ENCODE measurements at places on chromosomes 2 and 18.

- DNase-seq, result no peak
These were observed 79.6 kb upstream of the REV1 start for GRCh38 chr2:99569386-99569785.

- no peak for DNase-seq
These were observed 167.1 kb upstream of the TRIB2 start for GRCh38 chr2:12549641-12550040.

DNA sequence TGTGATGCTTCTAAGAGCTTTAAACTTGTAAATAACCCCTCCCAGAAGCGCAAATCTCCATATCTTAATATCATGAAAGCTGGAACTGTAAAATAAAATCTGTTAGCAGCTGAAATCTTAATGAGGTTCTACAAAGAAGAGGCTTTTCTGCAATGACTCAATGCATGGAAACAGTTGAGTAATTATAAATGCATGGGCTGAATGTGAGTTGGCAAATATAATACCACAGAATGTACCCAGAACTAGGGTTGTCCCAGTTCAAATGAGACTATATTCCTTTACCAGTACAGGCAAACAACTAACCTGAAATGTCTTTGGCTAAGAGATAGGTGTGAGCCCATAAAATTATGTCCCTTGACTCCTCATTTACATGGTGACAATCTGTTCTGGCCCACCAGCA is 52.9 kb downstream of the SATB2 start:
- DNase-seq, result no peak

- DNase-seq, result no peak
These were observed 33.6 kb downstream of the HJURP start for GRCh38 chr2:233820774-233821105.

DNA sequence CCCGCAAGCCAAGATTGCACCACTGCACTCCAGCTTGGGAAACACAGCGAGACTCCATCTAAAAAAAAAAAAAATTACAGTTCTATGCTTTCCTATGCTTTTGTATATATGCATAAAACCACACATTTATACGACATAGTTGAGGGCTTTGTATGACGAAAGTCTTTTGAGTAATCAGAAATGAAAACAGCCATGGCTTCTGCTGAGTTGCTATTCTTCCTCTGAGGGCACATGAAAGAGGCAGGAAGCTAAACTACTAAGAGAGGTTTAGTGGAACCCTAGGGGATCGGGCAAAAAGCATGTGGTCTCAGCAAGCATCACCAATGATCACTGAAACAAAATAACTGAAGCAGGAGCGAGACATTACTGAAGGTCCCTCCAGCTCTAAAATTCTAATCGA is 99.6 kb downstream of the ZAP70 start:
- DNase-seq, result no peak

GRCh38 chr2:10452956-10453904 is 5.1 kb upstream of the ODC1 start:
- no peak for DNase-seq

GRCh38 chr2:26068602-26069298 is 34.9 kb downstream of the RAB10 start:
- DNase-seq, result no peak

- no peak for DNase-seq
These were observed 97.2 kb downstream of the PTGR3 start for GRCh38 chr18:75111760-75112159.

GRCh38 chr2:47277187-47277586 is 122.1 kb upstream of the STPG4 start:
- DNase-seq, result no peak

DNA sequence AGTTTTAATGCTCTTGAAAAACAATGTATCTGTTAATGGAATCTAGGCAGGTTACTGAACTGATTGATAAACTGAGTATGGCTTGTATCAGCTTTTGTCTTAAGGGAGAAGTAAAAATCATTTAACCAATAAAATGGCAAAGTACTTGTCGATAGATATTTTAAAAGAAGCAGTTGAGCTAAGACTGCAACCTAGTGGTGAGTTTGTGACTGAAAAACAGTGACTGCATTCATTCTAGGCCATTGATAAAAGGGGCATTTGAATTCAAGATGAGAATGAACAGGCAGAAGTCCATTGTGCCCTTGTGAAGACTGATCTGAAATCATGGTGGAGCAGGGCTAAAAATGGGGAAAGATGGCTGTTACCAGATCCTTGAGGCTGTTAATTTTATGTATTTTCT is 59.4 kb upstream of the MSTN start:
- no peak for DNase-seq

GRCh38 chr2:76556018-76556417 is 845.3 kb upstream of the GCFC2 start:
- no peak for DNase-seq

GRCh38 chr2:127679680-127680361 is 4.5 kb upstream of the LIMS2 start:
- DNase-seq, result no peak

DNA sequence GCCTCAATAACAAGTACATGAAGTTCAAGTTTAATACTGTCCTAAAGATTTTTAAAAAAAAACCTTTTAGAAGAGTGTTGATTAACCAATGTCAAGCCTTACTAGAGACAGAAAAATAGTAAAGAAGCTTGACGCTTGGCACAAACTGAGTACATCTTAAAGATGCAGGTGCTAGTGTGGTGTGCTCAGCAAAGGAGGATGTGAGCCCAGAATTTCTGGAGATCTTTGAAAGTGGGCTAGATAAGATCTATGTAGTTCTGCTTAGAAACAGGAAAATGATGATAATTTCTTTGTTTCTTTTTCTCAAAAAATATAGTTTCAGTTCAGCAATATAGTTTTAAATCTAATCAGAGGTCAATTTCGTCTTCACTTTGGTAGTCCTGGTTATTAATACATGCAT is 118.3 kb upstream of the KLHL14 start:
- no peak for DNase-seq

DNA sequence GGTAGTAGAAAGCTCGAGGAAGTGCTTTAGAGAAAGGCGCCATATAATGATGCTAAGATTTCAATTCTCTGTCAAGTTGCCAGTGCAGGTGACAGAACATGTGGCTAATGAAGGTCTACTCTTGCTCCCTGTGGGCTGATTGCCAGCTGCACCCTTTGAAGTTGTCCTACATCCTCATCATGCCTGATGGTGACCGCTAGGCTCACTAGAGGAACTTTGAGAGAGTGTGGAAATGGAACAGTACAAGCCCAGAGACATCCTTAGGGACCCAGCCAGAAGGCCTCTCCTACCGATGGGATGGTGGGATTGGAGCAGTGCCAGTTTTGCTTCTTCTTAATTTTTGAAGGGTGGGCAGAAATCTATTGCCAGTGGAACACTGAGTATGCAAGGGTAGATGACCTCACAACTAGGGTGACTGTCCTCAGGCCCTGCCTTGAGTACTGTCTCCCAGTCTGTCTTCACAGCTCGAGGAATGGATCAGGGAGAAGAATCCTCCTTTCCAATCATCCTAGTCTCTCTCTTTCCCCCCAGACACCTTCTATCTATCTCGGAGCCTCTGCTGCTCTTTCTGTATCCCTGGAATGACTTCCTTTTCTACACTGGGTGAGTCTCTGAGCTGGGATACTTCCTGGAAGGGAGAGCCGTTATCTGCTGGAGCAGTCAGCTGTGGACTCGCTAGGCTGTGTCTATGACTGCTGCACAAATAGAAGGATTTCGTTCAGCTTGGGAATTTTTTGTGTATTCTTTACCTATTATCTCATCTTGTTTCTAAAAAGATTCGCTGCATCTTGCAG is 33.5 kb downstream of the LGALSL start:
- DNase-seq, result no peak

DNA sequence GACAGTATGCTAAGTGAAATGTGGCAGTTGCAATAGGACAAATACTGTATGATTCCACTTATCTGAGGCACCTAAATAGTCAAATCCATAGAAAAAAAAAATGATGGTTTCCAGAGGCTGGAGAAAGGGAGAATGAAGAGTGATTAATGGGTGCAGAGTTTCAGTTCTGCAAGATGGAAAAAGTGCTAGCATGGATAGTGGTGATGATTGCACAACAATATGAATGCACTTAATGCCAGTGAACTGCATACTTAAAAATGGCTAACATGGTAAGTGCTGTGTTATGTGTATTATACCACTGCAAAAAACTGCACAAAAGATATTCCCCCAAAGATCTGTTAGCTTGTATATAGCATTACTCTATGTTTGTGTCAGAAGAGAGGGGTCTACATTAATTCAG is 185.4 kb downstream of the INHBB start:
- no peak for DNase-seq

DNA sequence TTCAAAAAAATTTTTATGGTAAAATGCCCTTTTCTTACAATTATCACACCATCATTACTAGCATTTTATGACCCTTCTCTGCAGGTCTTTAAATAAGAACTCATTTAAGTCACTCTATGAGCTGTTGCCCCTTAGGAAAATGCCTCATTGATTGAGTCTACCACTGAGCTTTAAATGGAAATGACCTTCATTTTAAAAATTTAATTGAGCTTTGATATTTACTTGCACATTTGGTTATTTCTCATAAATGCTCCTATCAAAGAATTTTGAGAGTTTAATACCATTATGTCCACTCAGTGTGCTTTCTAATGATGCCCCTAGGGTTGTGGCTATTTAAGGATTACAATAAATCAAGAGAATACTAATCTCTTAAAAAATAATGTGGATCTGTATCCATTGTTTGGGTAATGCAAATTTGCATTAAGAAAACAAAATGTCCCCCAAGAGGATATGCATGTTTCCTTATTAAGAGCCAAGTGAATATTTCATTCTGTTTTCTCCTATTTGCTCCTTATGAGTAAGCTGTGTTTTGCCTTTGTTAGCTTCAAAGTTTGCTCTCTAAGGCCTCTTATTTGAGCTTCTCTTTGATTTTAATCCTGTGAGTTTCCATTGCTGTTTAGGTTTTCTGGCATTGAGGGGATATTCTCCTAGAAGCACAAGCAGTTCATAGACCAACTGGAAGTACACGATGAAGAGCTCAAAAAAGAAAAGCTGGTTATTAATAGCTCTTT is 69.8 kb downstream of the CERS6 start:
- DNase-seq, result no peak

DNA sequence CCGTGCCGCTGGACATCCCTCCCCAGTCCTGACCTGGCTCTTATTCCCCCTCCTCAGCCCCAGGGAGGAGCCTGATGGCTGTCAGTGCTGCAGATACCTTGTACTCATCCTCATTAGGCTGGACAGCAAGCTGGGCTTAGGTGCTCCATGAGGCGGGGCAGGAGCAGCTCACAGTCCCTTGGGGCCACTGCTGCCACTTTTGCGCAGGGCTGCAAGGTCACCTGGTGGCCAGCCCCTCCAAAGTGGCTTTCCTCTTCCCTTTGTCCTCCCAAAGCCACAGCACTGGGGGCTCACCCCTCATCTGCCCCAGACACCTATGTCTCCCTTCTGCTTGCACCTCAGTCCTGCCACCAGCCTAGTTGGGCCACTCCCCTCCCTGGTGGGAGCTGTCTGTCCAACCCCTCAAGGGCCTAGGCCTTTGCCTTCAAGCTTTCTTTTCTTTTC is 60.8 kb downstream of the FAM168B start:
- no peak for DNase-seq

DNA sequence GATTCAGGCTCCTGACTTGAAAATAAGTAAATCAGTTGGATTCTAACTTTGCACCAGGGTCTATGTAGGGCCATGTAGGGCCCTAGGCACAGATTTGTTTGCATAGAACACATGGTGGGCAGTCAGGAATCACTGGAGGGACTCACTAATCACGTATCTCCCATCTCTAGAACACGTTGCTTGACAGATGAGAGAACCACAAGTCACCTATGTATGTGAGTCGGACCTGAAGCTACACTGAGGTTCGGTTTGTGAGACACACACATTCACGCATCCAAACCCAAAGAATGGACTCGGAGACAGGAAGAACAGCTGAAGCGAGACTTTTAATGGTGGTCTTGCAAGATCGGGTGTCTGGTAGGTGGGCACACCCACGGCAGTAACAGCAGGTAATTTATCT is 157.0 kb downstream of the ZNF516 start:
- no peak for DNase-seq

DNA sequence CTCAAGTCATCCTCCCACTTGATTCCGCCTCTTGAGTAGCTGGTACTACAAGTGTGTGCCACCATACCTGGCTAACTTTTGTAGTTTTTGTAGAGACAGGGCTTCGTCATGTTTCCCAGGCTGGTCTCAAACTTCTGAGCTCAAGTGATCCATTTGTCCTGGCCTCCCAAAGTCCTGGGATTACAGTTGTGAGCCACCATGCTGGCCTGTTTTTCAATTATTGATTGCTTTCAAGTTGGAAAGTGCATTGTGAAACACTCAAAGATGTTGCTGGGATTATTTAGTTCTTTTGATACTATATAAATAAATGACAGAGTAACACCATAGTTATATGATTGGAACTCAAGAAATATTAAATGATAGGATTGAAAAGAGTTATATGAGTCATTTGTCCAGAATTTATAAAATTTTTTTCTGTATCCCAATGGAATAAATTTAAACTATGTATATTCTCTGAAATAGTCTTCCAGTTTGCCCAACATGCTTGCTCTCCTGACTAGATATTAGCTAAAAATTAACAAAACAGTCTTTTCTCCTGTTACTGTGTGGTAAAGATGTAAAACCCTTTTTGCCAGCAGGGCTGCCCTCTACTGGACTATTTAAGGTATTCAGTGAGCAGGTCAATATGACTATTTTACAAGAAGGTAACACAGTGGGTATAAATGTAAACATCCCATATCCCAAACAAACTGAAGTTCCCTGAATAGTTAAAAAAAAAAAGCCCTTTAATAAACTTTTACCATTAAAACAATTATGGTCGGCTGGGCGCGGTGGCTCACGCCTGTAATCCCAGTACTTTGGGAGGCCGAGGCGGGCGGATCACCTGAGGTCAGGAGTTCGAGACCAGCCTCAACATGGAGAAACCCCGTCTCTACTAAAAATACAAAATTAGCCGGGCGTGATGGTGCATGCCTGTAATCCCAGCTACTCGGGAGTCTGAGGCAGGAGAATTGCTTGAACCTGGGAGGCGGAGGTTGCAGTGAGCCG is 42.7 kb downstream of the ACSL3 start:
- DNase-seq, result no peak

GRCh38 chr18:74760436-74760835 is 162.8 kb downstream of the ZNF407 start:
- no peak for DNase-seq

GRCh38 chr18:68283834-68284233 is 431.1 kb downstream of the TMX3 start:
- no peak for DNase-seq

- DNase-seq, result no peak
These were observed 1.4 kb upstream of the NRP2 start for GRCh38 chr2:205680903-205681302.
